ENCODE measurements at places on chromosomes 11 and 22.

- no peak for DNase-seq
Observed at GRCh38 chr11:64742087-64742888, 1.7 kb downstream of the RASGRP2 start.

DNA sequence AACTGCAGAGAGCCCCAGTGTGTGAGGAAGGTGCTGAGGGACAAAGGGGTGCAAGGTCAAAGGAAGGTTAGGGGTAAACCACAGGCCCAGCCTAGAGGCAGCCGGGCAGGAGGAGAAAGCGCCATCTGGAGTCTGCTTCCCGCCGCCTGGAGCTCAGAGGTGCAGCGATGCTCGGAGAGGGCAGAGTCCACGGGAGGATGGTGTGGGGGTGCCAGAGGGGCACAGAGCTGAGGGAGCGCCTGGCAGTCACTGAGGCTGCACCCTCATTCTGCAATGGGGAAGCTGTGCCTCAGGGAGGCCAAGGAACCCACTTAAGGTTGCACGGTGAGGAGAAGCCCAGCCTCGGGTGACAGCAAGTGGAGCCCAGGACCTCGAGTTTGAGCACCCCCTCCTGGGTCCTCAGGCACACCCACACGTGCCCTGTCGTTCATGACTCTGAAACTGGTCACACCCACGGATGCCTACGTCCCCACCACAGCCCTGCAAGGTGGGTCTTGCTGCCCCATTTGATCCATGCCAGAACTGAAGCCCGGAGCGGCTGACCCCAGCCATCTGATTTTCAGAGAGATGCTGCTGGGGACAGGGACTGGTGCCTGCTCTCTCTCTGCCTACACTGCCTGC, 1.6 kb downstream of the IL2RB start:
- no peak for DNase-seq

DNA sequence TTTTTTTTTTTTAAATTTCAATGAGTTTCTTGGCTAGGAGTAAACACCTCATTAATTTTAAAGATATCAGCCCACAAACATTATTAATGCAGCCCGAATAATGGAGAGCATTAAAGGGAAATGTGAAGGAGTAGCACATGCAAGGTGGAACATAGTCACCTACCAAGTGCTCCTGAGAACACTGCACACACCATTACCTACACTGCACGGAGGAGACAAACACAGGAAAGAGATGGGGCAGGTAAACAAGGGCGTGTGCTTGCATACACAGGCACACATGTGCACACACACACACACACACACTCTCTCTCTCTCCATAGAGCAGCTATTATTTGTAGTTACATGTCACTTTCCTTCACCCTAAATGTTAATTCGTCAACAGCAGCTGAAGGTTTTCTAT, 30.2 kb downstream of the HTR3B start:
- DNase-seq, result no peak

GRCh38 chr11:110850846-110851245, 138.6 kb upstream of the ARHGAP20 start:
- no peak for DNase-seq

- DNase-seq, result no peak
Observed at GRCh38 chr11:93654226-93654625, 7.3 kb upstream of the CEP295 start.

GRCh38 chr11:126797457-126798169, 203.0 kb downstream of the KIRREL3 start:
- no peak for DNase-seq

DNA sequence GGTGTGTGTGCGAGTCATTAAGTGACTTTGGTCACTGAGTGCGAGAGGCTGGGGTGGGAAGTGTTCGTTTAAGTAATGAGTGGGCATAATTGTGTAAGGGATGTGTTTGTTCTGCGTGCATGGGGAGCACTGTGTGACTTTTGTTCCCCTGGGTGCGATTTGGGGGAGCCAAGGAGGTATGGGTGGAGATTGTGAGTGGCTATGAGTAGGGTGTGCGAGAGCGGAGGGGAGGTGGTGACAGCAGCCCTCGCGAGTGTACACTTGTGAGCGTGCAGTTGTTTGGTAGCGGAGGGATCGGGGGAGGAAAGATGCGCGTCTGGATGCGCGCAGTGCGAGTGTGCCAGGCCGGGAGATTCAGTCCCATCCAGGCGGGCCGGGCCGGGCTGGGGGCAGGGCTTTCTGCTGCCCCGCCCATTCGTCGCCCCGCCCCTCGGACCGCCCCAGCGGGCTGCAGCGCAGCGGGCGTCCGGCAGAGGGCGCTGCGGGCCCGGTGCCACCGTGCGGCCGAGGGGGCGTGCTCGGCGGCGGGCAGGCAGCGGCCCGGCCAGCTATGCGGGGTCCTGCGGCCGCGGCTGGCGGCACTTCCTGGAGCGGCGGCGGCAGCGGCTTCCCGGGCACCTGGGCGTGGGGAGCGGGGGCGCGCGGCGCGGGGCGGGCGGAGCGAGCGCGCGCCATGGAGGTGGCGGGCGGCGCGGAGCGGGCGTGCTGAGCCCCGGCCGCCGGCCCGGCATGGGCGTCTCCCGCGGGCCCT, at the start of gene DGKZ:
TSS of gene DGKZ (plus strand) at position 578 of the 751 bp plus-strand sequence. CDS start 197 bp downstream, outside the sequence.
- no peak for DNase-seq

GRCh38 chr11:76161261-76161961, 44.9 kb downstream of the WNT11 start:
- DNase-seq, result no peak

- no peak for DNase-seq
Observed at GRCh38 chr22:20904008-20904979, 12.9 kb upstream of the CRKL start.

DNA sequence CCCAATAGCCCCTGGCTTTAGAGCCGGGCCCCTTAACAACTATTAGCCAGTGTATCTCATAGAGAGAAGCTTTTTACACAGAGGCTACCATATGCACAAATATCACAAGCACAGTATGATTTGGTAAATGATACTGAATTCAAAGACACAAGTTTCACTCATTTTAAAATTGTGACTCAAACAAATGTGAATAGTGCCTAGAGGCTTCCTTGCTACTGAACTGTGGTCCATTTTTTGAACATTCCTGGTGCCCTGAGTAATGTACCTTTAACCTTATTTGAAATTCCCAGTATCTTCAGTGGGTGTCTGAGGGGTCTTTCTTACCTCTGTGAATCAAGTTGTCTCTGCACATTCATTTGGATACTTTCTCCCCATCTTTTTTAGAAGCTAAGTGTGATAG, 156.2 kb downstream of the MAML2 start:
- DNase-seq, result no peak

GRCh38 chr11:118610773-118611432, 3.5 kb downstream of the PHLDB1 start:
- no peak for DNase-seq

GRCh38 chr11:130637566-130637965, 189.1 kb downstream of the ADAMTS15 start:
- no peak for DNase-seq

- DNase-seq, result no peak
Observed at GRCh38 chr11:124898263-124898680, 607 bp upstream of the ROBO4 start.

DNA sequence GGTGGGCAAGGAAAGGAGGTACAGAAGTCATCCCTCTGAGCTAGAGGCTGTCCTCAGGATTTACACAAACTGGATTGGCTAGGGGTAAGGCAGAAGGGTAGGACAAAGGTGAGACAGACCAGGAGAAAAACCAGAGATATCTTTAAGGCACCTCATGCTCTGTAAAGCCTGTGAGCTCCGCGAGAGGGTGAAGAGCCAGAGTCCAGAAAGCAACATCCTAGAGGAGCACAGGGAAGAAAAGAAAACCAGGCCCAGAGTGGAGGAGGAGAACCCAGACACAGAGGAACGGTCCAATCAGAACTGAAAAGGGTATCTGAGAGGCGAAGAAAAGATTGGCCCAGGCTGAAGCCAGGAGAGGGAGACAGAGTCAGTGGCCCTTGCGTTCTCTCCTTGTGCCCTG, 5.1 kb downstream of the SLC37A4 start:
- DNase-seq, result no peak

- no peak for DNase-seq
Observed at GRCh38 chr11:128701086-128701485, 7.2 kb downstream of the FLI1 start.

- DNase-seq, result no peak
Observed at GRCh38 chr11:1151366-1152315, 6.1 kb upstream of the MUC5AC start.

GRCh38 chr22:19182472-19183157, 4.1 kb upstream of the SLC25A1 start:
- DNase-seq, result no peak

DNA sequence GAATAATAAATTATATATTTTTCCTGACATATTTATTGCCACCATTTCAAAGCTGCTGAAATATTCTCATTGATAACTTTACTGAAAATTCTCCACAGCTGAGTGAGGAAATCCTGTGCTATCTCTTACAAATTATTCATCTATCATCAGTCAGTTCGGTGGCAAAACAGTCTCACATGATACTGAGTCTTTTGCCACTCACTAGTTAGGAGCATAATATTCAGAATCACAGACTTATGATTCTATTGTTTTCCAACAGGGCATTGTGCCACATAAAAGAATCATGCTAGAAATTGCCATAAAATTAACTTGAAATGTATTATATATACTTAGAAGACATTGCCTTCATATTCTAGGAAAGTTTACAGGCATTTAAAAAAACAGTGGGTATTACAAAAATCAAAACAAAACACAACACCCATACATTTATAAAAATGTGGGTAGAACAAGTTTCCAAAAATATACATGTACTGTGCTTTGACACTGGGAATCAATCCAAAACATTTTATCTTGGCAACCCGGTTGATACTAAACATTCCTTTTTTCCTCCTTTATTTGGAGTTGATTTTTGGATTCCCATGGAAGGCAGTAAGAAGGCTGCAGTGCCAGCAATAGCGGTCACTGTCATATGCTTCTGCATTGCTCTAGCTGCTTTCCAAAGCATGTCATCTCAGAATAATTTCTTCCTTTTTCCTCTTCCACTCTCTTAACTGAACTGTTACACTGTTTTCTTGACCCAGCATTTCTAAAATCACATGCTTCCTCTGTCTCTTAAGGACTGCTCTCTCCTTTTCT, 42.5 kb downstream of the ATG16L2 start:
- no peak for DNase-seq

GRCh38 chr11:94533696-94534630, 9.8 kb upstream of the FUT4 start:
- DNase-seq, result no peak

DNA sequence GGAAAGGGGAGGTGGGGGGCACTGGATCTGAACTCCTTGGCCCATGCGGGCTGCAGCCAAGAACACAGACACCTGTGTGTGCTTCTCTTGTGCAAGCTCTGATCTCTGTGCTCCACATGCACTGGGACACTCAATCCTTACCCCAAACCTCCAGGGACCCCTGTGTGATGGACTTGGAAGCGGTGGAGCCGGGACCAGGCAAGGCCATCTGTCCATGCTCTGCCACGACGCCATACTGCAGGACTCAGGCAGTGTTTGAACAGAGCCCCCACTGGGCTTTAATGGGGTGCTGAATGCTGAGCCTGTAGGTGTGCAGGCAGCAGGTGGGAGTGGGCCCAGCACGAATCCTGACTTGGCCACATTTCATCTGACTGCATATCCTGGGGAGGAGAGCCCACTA, 23.4 kb downstream of the PPM1F start:
- DNase-seq, result no peak

DNA sequence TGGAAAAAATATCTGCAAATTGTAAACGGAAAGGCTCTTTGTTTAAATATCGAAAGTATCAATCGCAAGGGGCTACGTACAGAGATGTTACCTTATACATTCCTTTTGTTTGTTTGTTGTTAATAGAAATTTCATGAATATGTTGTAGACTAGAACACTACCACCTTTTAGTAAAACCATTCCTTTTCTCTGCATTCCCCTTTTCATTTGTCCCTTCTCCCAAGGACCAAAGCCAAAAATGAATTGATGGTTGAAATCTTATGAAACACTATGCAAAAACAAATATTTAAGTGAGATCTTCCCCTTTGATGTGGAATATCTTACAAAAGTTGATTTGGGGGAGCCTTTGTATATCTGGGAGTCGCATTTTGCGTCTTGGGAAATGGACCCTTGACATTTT, 2.1 kb downstream of the SLC17A6 start:
- no peak for DNase-seq

DNA sequence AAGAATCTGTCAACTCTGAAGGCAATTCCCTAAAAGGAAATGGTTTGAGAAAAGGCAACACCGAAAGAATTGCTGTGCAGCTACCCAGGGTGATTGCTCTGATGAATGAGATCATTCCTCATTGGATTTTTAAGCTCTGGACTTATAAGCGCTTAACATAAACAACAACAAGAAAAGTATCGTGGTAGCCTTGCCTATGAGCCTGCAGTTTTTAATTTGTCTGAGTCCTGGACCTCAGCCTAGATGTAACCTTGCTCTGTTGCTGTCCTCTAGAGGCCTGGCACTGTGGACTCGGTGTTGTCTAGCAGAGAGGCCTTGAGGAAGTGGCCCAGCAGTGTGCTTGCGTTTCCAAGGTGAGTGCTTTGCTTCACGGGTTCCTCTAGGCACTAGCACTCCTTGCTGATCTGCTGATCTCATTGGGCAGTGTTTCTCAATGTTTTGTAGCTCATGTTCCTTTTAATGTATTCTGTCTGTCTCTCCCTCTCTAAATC, 20.4 kb downstream of the CCDC81 start:
- no peak for DNase-seq

GRCh38 chr11:114818382-114818781, 140.1 kb downstream of the NXPE2 start:
- DNase-seq, result no peak

GRCh38 chr22:42879371-42880021, 22.4 kb upstream of the ARFGAP3 start:
- DNase-seq, result no peak

DNA sequence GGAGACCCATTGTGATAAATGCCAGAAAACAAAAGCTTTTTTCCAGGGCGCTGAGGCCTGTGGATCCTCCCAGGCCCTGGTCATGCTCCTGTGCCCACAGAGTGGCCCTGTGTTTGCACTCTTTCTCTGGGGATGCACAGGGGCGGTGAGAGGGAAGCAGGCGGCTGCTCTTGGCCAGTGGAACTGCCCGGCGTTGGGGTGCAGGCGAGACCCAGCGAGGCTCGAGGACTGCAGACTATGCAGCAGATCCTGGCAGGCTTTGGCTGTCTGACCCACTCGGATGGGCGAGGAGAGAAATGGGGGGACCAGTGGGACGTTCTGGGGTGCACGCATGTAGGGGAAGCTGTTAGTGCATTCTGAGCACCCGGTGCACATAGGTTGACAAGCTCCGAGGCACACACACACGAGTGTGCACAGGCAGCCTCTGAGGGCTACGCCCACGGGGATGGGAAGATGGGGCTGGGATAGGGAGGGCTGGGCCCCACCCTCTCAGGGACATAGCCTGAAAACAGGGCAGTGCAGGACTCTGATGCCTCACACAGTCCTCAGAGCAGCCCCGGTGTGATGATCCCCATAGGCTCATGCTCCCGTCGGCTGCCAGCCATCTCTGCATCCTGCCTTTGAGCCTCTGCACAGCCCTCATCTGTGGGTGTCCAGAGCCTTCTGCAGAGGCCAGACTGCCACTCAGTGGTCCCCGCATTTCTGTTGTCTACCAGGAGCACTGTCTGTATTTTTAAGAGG, 1233.5 kb downstream of the BRD1 start:
- no peak for DNase-seq
